Prostate gland (tissue), 2 donors: ENCODE measurements at places on chromosomes 3 and 15. TPM values are rescaled to one million over a fixed set of nuclear protein-coding genes. Genes with fewer than 3 reads are reported as not detected.
A peak's percentile ranks its signal among the peaks of the same experiment; 100 is the strongest.

DNA sequence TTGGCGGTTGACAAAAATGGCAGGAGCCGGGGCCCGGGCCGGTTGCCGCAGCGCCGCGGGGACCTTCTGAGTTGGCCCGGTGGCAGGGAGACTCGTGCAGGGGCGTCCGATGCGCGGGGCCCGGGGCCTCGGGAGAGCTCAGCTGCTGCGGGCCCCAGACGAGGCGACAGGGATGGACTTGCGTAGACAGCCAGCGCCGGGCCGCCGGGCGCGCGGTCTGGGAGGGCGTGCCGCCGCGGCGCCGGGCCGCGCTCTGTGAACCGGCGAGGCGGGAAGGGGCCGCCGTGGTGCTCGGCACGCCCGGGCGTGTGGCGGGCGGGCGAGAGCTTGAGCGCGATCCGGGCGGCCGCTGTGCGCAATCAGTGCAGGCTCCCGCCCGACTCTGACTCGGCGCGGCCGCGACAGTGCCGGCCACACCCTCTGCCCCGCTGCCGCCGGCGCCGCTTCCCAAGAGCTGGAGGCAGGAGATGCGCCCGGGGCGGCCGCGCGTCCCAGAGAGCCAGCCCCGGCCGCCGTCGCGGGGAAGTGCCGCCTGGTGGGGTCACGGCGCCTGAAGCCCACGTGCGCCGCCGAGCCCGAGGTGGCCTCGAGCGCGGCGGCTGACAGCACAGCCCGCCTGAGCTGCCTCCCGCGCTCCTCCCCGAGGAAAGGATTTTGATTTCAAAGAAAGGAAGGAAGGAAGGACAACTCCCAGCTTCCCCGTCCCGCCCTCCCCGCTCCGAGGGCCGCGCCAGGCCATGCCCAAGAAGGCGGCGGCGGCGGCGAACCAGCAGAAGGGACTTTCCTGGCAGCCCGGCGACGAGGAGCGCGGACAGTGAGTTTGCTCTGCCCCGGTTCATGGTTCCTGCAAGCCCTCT is 657 bp downstream of the TLNRD1 start:
- H3K27ac ChIP-seq: peak overlapping the region; percentile 95
- peaks cover 3% of the 10 kb centered on the region for H3K4me1 ChIP-seq
- no peaks in the 10 kb centered on the region for H3K36me3 ChIP-seq

The TNK2 gene
- total RNA-seq: 100 TPM

The AP4E1 gene
- total RNA-seq: 6.1 TPM

DNA sequence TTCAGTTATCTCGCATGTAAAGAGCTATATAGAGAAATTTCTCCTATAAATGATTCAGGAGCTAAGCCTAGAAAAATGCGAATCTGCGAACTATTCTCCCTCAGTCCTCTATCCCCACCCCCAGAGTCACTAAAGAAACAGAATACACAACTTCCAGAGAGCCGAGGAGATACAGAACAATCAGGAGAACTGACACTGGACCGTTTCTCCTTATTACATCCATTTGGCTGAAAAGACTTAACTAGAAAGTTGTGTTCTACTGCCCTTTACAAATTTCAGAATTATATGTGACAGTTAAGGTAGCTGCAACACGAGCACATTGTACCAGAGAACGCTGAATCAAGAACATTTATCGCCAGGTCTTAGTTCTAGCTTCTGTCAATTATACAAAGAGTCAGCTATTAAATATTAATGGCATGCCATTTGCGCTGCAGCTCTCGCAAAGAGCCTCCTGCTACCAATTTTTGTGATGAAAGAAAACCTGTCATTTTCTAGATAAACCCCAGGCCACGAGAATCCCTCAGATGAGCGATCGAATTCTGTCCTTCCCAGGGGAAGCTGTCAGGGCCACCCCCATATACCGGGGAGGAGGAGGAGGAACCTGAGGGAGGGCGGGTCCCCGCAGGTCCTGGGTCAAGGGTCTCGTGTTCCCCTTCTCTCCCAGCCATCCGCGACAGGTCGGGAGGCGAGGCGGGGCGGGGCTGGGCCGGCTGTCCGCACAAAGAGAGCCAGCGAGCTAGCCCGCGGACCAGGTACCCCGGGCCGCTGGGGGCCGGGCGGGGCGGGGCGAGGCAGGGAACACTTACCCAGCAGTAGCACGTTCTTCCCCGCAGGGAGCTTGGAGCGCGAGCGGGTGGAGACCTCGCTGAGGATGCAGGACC is 878 bp downstream of the DYNC1LI1 start:
- no peaks in the 10 kb centered on the region for H3K27me3 ChIP-seq
- DNase-seq: no peak
- no peaks in the 10 kb centered on the region for H3K4me1 ChIP-seq
- H3K36me3 ChIP-seq: no peaks in the 10 kb centered on the region

DNA sequence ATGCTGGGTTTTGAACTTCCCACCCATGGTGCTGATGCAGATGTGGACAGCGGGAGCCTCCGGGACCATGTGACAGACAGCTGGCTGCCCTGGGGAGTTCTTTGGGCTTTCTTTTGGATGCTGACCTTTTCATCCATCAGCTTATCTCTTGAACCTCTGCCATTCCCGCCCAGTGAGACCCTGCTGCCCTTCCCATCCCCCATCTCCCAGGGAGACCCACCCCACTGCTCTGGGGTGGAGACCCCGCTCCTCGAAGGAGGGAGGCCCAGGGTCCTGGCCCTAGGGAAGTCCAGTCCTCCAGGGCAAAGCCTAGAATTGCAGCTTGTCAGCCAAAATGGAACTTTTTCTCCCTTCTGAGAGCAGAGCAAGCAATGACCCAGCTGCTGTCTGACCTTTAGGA is 64.0 kb downstream of the ITGA11 start:
- DNase-seq: no peak
- no peak overlapping the region for H3K4me3 ChIP-seq
- H3K4me1 ChIP-seq: no peaks in the 10 kb centered on the region
- H3K36me3 ChIP-seq: no peaks in the 10 kb centered on the region
- H3K27ac ChIP-seq: no peak overlapping the region

- H3K36me3 ChIP-seq: no peaks in the 10 kb centered on the region
- H3K27me3 ChIP-seq: no peaks in the 10 kb centered on the region
- H3K4me3 ChIP-seq: no peak overlapping the region
- H3K4me1 ChIP-seq: no peaks in the 10 kb centered on the region
These were observed 8.3 kb downstream of the ACKR4 start for GRCh38 chr3:132605374-132605792.

DNA sequence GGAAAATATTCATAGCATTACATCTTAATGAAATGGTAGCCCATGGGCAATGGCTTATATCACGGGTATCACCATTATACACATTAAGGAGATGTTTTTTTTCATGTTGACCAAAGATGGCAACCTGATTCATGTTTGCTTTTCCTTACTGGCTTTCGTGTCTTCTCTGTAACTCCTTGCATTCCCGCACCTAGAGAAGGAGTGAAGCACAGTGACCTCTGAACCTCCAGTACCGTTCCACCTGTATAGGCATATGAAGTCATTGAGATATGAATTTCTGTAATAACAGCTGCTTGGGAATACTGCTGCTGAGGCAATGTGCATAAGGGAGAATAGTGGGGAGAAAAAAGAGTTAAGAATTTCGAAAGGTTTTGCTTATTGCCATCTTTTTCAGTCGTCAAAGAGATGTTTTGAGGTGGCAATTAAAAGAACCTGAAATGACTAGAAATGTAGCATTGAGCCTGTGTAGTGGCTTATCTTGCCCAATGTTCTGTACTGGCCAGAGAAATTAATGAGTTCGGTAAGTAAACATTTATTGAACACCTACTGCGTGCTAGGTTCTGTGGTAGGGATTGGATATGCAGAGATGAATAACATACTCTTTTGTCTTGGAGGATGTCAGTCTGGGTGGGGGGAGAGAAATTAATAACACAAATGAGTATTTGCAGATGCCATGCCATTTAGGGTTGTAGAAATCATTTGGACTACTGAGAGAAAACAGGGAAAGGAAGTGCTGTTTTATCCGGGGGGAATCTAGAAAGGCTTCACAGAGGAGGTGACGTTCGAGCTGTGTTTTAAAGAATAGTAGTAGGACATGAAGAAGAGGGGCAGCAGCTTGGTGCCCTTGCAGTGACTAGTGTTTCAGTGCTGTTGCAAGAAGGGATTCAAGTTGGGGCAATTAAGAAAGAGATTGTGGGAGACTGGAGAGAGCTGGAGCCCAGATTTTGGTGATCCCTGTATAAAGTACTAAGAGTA is 2.5 kb downstream of the FEM1B start:
- peak overlapping the region; percentile 95 for H3K4me3 ChIP-seq
- H3K4me1 ChIP-seq: peaks cover 3% of the 10 kb centered on the region
- DNase-seq: no peak
- H3K36me3 ChIP-seq: no peaks in the 10 kb centered on the region

The DPH6 gene
- total RNA-seq: 17.6 TPM

DNA sequence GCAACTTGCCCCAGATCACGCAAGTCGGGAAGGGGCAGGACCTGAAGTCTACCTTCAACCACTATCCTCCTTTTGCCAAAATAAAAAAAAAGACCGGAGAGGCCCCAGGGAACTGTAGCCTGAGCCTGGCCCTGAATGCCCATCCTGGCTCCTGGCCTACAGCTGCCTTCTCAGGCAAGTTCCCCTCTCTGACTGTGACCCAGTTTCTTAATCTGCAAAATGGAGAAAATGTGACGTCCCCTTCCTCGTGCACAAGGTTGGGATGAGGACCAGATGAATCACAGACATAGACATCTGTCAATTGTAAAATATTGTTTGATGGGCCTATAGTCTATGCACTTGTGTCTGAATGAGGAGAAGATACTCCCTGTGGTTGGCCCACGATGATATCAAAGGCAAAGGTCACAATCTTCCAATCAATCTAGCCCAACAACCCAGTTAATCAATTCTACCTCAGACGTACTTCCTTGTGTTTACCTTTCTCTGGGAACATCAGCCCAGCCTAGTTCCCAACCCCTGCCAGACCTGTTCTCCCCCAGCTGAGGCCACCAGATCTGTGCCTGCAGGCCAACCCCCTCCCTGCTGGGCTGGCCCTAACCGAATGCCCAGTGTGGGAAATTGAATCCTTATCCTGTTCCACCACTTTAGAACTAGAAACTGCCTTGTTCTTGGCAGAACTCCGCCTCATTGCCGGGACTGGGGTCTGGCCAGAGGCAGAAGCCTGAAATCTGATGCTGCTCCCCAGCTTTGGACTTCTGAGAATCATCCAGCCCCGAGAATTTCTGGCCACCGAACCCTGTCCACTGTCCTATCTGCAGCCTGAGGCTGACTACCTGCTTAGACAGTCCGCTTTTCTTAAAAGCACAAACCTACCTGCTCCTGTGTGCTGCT is 101.8 kb upstream of the LIPC start:
- H3K36me3 ChIP-seq: no peaks in the 10 kb centered on the region
- peak; percentile 86 for DNase-seq
- H3K4me1 ChIP-seq: peaks cover 35% of the 10 kb centered on the region
- H3K4me3 ChIP-seq: no peak overlapping the region
- H3K27me3 ChIP-seq: no peaks in the 10 kb centered on the region

- H3K27ac ChIP-seq: no peak overlapping the region
- DNase-seq: no peak
- H3K4me3 ChIP-seq: no peak overlapping the region
- no peaks in the 10 kb centered on the region for H3K36me3 ChIP-seq
These were observed 33.2 kb downstream of the NR2F2 start for GRCh38 chr15:96363707-96364106.

- H3K4me1 ChIP-seq: no peaks in the 10 kb centered on the region
- no peaks in the 10 kb centered on the region for H3K36me3 ChIP-seq
- DNase-seq: no peak
- no peak overlapping the region for H3K27ac ChIP-seq
- H3K4me3 ChIP-seq: no peak overlapping the region
These were observed 98.4 kb downstream of the NAALADL2 start for GRCh38 chr3:174957551-174958001.

DNA sequence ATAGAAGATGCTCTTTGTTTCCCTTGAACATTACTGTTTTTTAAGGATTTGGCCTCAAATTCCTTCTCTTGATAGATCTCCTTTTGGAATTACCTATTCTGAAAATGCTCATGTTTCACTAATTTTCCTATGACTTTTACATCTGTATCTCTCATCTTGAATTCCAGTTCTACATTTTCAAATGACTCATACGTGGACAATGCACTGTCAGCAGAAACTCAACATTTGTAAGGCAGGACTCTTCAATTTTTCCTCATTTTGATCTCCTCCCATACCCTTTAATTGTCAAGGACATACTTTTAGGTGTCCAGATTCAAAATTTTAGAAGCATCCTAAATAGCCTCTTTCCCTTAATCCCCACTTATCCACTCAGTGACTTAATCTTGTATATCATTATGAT is 341.0 kb upstream of the RASGRP1 start:
- no peak overlapping the region for H3K27ac ChIP-seq
- H3K4me1 ChIP-seq: no peaks in the 10 kb centered on the region
- no peak for DNase-seq
- no peak overlapping the region for H3K4me3 ChIP-seq

The PSMD2 gene
- total RNA-seq: 272 TPM

DNA sequence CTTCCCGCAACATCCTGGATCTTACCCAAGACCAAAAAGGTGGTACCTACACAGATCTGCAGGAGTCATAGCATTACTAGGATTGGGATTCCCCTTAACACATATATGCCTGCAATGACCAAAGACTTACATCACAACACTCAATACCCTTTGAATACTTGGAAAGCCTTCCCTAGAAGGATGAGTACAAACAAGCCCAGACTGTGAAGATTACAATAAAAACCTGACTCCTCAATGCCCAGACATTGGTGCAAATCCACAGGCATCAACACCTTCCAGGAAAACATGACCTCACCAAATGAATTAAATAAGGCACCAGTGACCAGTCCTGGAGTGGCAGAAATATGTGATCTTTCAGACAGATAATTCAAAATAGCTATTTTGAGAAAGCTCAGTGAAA is 326.8 kb downstream of the TBL1XR1 start:
- no peak overlapping the region for H3K4me3 ChIP-seq
- DNase-seq: no peak
- H3K36me3 ChIP-seq: no peaks in the 10 kb centered on the region
- H3K27me3 ChIP-seq: no peaks in the 10 kb centered on the region

The C3orf85 gene
- total RNA-seq: not detected

- DNase-seq: no peak
- H3K4me1 ChIP-seq: peaks cover 3% of the 10 kb centered on the region
- H3K27ac ChIP-seq: no peak within 1 kb of the TSS
These were observed at the start of gene RYR3 for GRCh38 chr15:33310481-33311311. Gene RYR3 (plus strand): TSS chr15:33310967. CDS start chr15:33311046, 79 bp downstream.

The ZNF80 gene
- total RNA-seq: 0.62 TPM

DNA sequence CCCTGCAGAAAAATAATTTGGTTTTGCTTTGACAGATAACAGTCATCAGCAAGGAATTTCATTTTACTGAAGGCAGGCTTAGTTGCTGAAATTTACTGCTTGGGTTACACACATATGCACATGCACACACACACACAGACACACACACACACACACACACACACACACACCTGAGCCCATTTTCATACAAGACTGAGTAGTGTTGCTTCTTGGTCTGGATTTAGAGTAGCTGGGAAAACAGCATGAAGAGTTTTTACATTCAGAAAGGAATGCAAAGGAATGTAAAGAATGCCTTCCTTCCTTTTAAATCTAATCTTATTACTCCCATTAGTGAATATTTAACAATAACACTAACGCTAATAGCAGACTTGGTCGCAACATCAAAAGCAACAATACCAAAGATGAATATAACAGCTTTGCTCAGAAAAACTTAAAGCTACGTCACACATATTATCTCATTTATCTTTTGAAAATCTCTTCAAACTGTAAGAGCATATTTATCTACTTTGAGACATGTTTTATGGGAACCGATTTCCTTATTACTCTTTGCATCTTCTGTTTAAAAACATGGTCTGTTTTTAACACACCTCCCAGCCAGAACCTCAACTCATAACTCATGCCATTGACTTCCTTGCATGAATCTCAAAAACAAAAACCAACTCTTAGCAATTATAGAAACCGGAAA is 32.5 kb downstream of the RFTN1 start:
- H3K4me3 ChIP-seq: no peak overlapping the region
- DNase-seq: no peak
- no peaks in the 10 kb centered on the region for H3K4me1 ChIP-seq
- no peaks in the 10 kb centered on the region for H3K36me3 ChIP-seq
- no peak overlapping the region for H3K27ac ChIP-seq

The PRR20G gene
- 5.1 TPM for total RNA-seq
